Uterus (tissue), 4 donors: ENCODE measurements at places on chromosomes 16 and 17. TPM values are rescaled to one million over a fixed set of nuclear protein-coding genes. Genes with fewer than 3 reads are reported as not detected.

GRCh38 chr17:50596191-50597037 lies 35.9 kb downstream of the CACNA1G start:
- no peak for DNase-seq

Gene CAMKK1
- total RNA-seq = 7.0 TPM

GRCh38 chr17:4038076-4038475 lies 73.8 kb upstream of the ATP2A3 start:
- DNase-seq = no peak

Gene ATP2C2
- total RNA-seq = 0.51 TPM

Gene NKD1
- 48.1 TPM for total RNA-seq

Gene ITGAD
- total RNA-seq = not detected

GRCh38 chr17:76081295-76082210 lies 2.6 kb downstream of the ZACN start:
- no peak for DNase-seq

Gene RANBP10
- total RNA-seq = 4.9 TPM
